ENCODE measurements at places on chromosomes 12 and 14.
A peak's percentile ranks its signal among the peaks of the same experiment; 100 is the strongest.

GRCh38 chr14:29672831-29673230 lies 254.8 kb downstream of the PRKD1 start:
- H3K4me1 ChIP-seq: no peaks in the 10 kb centered on the region
- no peak for DNase-seq
- H3K27me3 ChIP-seq: no peaks in the 10 kb centered on the region
- no peak overlapping the region for H3K27ac ChIP-seq

DNA sequence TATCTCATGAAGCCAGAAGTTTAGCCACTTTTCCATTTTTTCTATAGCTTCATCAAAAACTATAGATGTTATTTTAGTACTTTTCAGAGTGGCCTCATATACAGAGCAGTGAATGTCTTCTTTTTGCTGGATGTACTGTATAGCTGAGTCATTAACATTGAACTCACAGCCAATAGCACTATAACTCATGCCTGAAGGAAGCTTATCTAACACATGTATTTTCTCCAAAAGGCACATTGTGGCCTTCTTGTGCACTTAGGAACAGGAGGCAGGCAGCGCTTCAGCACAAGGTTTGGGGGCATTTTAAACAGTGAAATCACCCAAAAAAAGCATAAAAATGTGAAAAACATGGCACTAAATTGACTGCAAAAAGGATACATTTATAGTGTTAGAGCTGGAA lies 336.8 kb upstream of the TMTC1 start:
- no peak overlapping the region for H3K27ac ChIP-seq
- peak; percentile 22 for DNase-seq
- H3K4me3 ChIP-seq: no peak overlapping the region
- no peaks in the 10 kb centered on the region for H3K27me3 ChIP-seq
- no peaks in the 10 kb centered on the region for H3K36me3 ChIP-seq
- no peaks in the 10 kb centered on the region for H3K4me1 ChIP-seq

GRCh38 chr12:85390266-85390665 lies 110.2 kb downstream of the ALX1 start:
- no peak for DNase-seq
- no peak overlapping the region for H3K4me3 ChIP-seq
- H3K27me3 ChIP-seq: no peaks in the 10 kb centered on the region
- H3K4me1 ChIP-seq: no peaks in the 10 kb centered on the region
- H3K27ac ChIP-seq: no peak overlapping the region

- H3K4me1 ChIP-seq: peaks cover 4% of the 10 kb centered on the region
- DNase-seq: no peak
- H3K27me3 ChIP-seq: no peaks in the 10 kb centered on the region
- H3K27ac ChIP-seq: no peak overlapping the region
- H3K4me3 ChIP-seq: no peak overlapping the region
Observed at GRCh38 chr12:97612075-97612474, 149.5 kb downstream of the RMST start.

- H3K27ac ChIP-seq: no peak overlapping the region
- peaks cover 11% of the 10 kb centered on the region for H3K4me1 ChIP-seq
- H3K36me3 ChIP-seq: no peaks in the 10 kb centered on the region
- H3K4me3 ChIP-seq: no peak overlapping the region
Observed at GRCh38 chr14:31947076-31947475, 130.0 kb upstream of the ARHGAP5 start.

- no peaks in the 10 kb centered on the region for H3K36me3 ChIP-seq
- no peaks in the 10 kb centered on the region for H3K4me1 ChIP-seq
- DNase-seq: no peak
- H3K27me3 ChIP-seq: peaks cover 6% of the 10 kb centered on the region
- H3K4me3 ChIP-seq: no peak overlapping the region
Observed at GRCh38 chr12:123767613-123768012, 5.5 kb downstream of the DNAH10 start.

- no peaks in the 10 kb centered on the region for H3K36me3 ChIP-seq
- DNase-seq: no peak
- H3K4me1 ChIP-seq: no peaks in the 10 kb centered on the region
- H3K27me3 ChIP-seq: peaks cover 41% of the 10 kb centered on the region
Observed at GRCh38 chr12:132399092-132400010, 70.0 kb upstream of the GALNT9 start.

- no peaks in the 10 kb centered on the region for H3K27me3 ChIP-seq
- DNase-seq: peak; percentile 49
- H3K4me1 ChIP-seq: no peaks in the 10 kb centered on the region
- peaks cover 26% of the 10 kb centered on the region for H3K36me3 ChIP-seq
- H3K27ac ChIP-seq: no peak overlapping the region
Observed at GRCh38 chr14:56630707-56631106, 51.1 kb downstream of the TMEM260 start.

- peak; percentile 96 for DNase-seq
- H3K27ac ChIP-seq: peak within 1 kb of the TSS; percentile 49
- no peaks in the 10 kb centered on the region for H3K4me1 ChIP-seq
- H3K4me3 ChIP-seq: peak within 1 kb of the TSS; percentile 57
- no peaks in the 10 kb centered on the region for H3K36me3 ChIP-seq
Observed at GRCh38 chr12:15789220-15790171, at the start of gene EPS8. Gene EPS8, minus strand, starts transcription at chr12:15789388. Its CDS starts 106,437 bp downstream, at chr12:15682951.

DNA sequence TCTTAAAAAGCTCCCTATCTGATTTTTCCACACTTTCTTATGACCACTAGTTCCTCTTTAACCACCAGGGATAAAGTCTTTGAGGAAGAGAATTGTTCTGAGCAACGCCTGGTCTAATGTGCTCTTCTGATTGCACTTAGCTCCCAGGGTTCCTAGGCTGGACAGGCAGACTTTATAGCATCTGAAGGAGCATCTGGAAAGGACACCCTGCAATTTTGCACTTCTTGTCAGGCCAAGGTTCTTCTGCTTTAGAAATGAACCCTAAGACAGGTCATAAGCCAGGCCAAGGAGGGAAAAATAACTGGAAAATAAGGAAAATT lies 126.3 kb downstream of the KTN1 start:
- no peak for DNase-seq
- peaks cover 6% of the 10 kb centered on the region for H3K4me1 ChIP-seq
- H3K27me3 ChIP-seq: no peaks in the 10 kb centered on the region
- no peaks in the 10 kb centered on the region for H3K36me3 ChIP-seq
- H3K4me3 ChIP-seq: no peak overlapping the region

GRCh38 chr12:129200576-129200975 lies 347.3 kb downstream of the GLT1D1 start:
- H3K4me1 ChIP-seq: no peaks in the 10 kb centered on the region
- DNase-seq: no peak
- H3K27me3 ChIP-seq: no peaks in the 10 kb centered on the region
- no peaks in the 10 kb centered on the region for H3K36me3 ChIP-seq
- no peak overlapping the region for H3K27ac ChIP-seq

GRCh38 chr12:105209091-105209490 lies 26.9 kb downstream of the APPL2 start:
- H3K27ac ChIP-seq: no peak overlapping the region
- H3K4me3 ChIP-seq: no peak overlapping the region
- peaks cover 25% of the 10 kb centered on the region for H3K36me3 ChIP-seq

DNA sequence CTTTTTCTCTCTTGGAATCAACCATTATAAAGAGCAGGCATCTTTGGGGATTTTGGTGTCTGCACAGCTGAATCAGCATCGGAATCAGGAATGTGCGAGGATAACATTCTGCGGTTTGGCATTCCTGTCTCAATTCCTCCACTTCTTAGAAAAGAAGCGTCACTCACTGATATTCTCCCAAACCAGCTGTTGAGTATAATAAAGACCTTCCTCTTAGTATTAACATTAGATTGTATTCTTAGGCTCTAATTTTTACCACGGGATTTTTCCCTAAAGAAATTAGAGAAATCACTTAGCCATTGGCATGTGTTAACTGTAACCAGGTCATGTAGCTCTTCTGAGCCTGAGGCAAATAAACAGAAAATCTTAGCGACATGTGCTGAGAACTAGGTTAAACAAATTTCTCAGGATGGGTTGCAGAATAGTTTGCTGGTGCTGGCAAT lies 128.7 kb downstream of the TMX1 start:
- H3K27me3 ChIP-seq: no peaks in the 10 kb centered on the region
- H3K27ac ChIP-seq: no peak overlapping the region
- no peaks in the 10 kb centered on the region for H3K4me1 ChIP-seq

GRCh38 chr14:46653031-46653755 lies 1.6 kb upstream of the RPL10L start:
- no peaks in the 10 kb centered on the region for H3K36me3 ChIP-seq
- no peaks in the 10 kb centered on the region for H3K4me1 ChIP-seq
- no peak for DNase-seq
- no peaks in the 10 kb centered on the region for H3K27me3 ChIP-seq

GRCh38 chr12:68119724-68120211 lies 39.8 kb downstream of the IFNG start:
- H3K4me3 ChIP-seq: no peak overlapping the region
- H3K4me1 ChIP-seq: no peaks in the 10 kb centered on the region
- H3K27ac ChIP-seq: no peak overlapping the region
- no peak for DNase-seq
- H3K27me3 ChIP-seq: no peaks in the 10 kb centered on the region

GRCh38 chr12:62846491-62846890 lies 88.5 kb downstream of the PPM1H start:
- H3K27me3 ChIP-seq: peaks cover 81% of the 10 kb centered on the region
- no peak overlapping the region for H3K27ac ChIP-seq
- no peaks in the 10 kb centered on the region for H3K36me3 ChIP-seq
- H3K4me1 ChIP-seq: no peaks in the 10 kb centered on the region
- DNase-seq: no peak

DNA sequence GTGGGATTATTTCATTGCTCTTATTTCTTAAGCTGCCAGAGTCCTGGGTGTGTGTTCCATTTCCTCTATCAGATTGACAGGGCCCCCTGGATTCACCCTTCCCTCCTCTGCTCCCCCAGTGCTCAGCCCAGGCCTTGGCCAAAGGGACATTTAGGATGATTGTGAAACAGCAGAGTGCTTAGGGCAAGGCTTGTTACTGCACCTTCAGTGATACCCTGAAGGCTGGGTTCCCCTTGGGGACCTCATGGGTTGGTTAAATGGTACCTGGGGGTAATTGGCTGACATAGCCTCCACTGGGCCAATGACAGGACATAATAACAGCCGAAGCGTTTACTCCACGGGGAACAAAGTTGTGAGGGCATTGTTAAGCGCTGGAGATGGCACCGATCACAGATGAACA lies 1.3 kb upstream of the KRT72 start:
- peaks cover 21% of the 10 kb centered on the region for H3K27me3 ChIP-seq
- no peaks in the 10 kb centered on the region for H3K4me1 ChIP-seq
- DNase-seq: no peak
- H3K27ac ChIP-seq: no peak overlapping the region
- no peaks in the 10 kb centered on the region for H3K36me3 ChIP-seq

DNA sequence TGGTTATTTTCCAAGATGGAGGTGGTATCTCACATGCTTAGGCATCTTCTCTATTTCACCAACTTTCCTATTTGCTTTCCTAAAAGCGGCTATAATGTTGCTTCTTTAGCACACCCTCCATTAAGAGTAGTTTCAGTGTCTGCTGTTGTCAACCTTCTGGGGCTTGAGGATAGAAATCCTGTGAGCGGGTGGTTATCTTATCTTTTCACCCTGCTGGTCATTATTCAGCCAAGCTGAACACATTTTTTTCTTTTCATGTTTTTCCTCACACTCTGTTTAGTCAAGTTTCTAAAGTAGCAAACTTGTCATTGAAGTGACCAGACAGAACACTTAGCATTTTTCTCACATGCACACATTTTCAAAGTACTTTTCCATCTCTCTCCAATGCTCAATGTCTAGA lies 104.5 kb downstream of the SLC8A3 start:
- no peak overlapping the region for H3K4me3 ChIP-seq
- H3K36me3 ChIP-seq: no peaks in the 10 kb centered on the region
- H3K27me3 ChIP-seq: peaks cover 98% of the 10 kb centered on the region
- no peaks in the 10 kb centered on the region for H3K4me1 ChIP-seq

- peak overlapping the region; percentile 65 for H3K27ac ChIP-seq
- H3K36me3 ChIP-seq: no peaks in the 10 kb centered on the region
- no peaks in the 10 kb centered on the region for H3K27me3 ChIP-seq
- DNase-seq: no peak
Observed at GRCh38 chr12:31578632-31579031, 12.3 kb downstream of the DENND5B start.

GRCh38 chr14:31484754-31485153 lies 3.1 kb downstream of the GPR33 start:
- H3K36me3 ChIP-seq: no peaks in the 10 kb centered on the region
- H3K27me3 ChIP-seq: no peaks in the 10 kb centered on the region
- no peak overlapping the region for H3K4me3 ChIP-seq
- no peak for DNase-seq
- H3K27ac ChIP-seq: no peak overlapping the region

DNA sequence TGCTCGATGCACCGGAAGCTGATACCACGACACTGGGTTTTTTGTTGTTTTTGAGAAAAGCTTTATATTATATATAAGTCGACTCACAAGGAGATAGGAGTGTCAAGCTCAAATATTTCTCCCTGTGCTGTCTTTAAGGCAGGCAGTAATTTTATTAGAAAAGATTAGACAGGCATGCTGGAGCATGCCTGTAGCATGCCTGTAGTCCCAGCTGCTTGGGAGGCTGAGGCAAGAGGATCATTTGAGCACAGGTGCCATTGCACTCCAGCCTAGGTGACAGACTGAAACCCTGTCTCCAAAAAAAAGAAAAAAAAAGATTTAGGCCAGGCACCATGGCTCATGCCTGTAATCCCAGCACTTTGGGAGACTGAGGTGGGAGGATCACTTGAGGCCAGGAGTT lies 51.8 kb downstream of the GNS start:
- no peaks in the 10 kb centered on the region for H3K27me3 ChIP-seq
- H3K36me3 ChIP-seq: no peaks in the 10 kb centered on the region
- H3K4me3 ChIP-seq: no peak overlapping the region
- peaks cover 3% of the 10 kb centered on the region for H3K4me1 ChIP-seq
- no peak overlapping the region for H3K27ac ChIP-seq
- DNase-seq: no peak

GRCh38 chr12:38934686-38935085 lies 29.3 kb upstream of the CPNE8 start:
- H3K4me1 ChIP-seq: no peaks in the 10 kb centered on the region
- DNase-seq: no peak
- H3K27me3 ChIP-seq: no peaks in the 10 kb centered on the region
- no peak overlapping the region for H3K4me3 ChIP-seq
- no peaks in the 10 kb centered on the region for H3K36me3 ChIP-seq

- H3K27me3 ChIP-seq: no peaks in the 10 kb centered on the region
- no peak overlapping the region for H3K27ac ChIP-seq
- no peak overlapping the region for H3K4me3 ChIP-seq
- no peaks in the 10 kb centered on the region for H3K36me3 ChIP-seq
Observed at GRCh38 chr14:42079911-42080310, 473.2 kb downstream of the LRFN5 start.

DNA sequence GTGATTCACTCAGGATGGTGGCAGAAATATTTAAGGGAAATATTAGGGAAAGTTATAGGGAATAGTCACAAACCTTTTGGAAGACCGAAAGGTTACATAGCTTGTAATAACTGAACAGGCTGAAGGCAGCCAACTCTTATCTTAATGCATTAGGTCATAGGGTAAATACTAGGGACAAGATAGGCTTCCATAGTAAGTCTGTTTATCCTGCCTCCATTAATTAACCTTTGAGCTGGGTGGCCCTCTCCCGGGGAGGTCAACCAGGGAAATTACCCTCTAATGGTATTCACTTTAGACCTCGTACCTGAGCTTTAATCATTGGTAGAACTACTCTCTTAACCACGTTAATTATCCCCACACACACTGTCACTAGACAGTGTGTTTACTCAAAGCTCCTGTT lies 981.8 kb downstream of the SLC16A7 start:
- DNase-seq: no peak
- H3K4me3 ChIP-seq: no peak overlapping the region
- no peaks in the 10 kb centered on the region for H3K27me3 ChIP-seq
- no peaks in the 10 kb centered on the region for H3K4me1 ChIP-seq
- no peaks in the 10 kb centered on the region for H3K36me3 ChIP-seq

GRCh38 chr12:133227281-133227852 lies 8.3 kb downstream of the ANHX start:
- H3K4me1 ChIP-seq: no peaks in the 10 kb centered on the region
- no peaks in the 10 kb centered on the region for H3K36me3 ChIP-seq
- H3K4me3 ChIP-seq: no peak overlapping the region
- no peak for DNase-seq
- H3K27ac ChIP-seq: no peak overlapping the region
